ENCODE measurements at places on chromosomes 1 and 21. TPM values are rescaled to one million over a fixed set of nuclear protein-coding genes. Genes with fewer than 3 reads are reported as not detected.

CLDN17 gene
- polyA plus RNA-seq, result not detected

MTARC1 gene
- 80.6 TPM for polyA plus RNA-seq

PADI1 gene
- polyA plus RNA-seq, result not detected

RUNX3 gene
- 44.9 TPM for polyA plus RNA-seq

DRAXIN gene
- polyA plus RNA-seq, result 0.10 TPM

ECM1 gene
- polyA plus RNA-seq, result not detected

Measured in CD14-positive monocyte (primary cell).